ENCODE measurements at places on chromosomes 2 and 18.

GRCh38 chr18:76493213-76494161 is 1.6 kb downstream of the ZNF516 start:
- no peaks in the 10 kb centered on the region for H3K36me3 ChIP-seq
- no peaks in the 10 kb centered on the region for H3K27me3 ChIP-seq
- DNase-seq, result no peak

GRCh38 chr2:144730711-144731110 is 210.8 kb upstream of the ZEB2 start:
- DNase-seq, result no peak
- H3K27ac ChIP-seq, result no peak overlapping the region
- no peaks in the 10 kb centered on the region for H3K36me3 ChIP-seq
- no peak overlapping the region for H3K4me3 ChIP-seq
- no peaks in the 10 kb centered on the region for H3K4me1 ChIP-seq
- no peaks in the 10 kb centered on the region for H3K27me3 ChIP-seq

DNA sequence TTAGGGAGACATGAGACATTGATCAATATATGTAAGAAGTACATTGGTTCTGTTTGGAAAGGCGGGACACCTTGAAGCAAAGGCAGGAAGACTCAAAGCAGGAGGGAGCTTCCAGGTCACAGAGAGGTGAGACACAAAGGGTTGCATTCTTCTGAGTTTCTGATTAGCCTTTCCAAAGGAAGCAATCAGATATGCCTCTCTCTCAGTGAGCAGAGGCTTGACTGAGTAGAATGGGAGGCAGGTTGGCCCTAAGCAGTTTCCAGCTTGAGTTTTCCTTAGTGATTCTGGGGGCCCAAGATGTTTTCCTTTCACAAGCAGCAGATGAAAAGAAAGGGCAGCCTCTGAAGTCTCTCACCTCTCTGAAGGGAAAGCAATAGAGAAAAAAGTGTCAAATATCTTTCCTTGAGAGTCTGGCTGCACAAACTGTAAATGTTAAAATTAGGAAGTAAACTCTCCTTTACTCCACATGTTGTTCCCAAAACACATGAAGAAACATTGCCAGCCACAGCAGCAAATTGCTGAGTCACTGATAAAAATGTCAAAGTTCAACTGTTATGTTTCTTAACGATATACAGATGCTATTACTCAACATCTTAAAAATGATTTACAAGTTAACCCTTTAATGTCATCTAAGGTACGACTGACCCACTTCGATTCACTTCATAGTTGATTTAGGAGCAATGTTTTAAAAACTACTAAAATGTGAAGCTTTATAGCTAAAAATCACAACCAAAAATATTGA is 40.3 kb downstream of the CYB5A start:
- peaks cover 7% of the 10 kb centered on the region for H3K36me3 ChIP-seq
- peak; percentile 36 for DNase-seq
- no peak overlapping the region for H3K4me3 ChIP-seq

- DNase-seq, result no peak
- no peaks in the 10 kb centered on the region for H3K27me3 ChIP-seq
- no peaks in the 10 kb centered on the region for H3K36me3 ChIP-seq
- no peak overlapping the region for H3K27ac ChIP-seq
- no peak overlapping the region for H3K4me3 ChIP-seq
Observed at GRCh38 chr18:70243131-70243929, 37.8 kb upstream of the RTTN start.

- no peak overlapping the region for H3K27ac ChIP-seq
- H3K4me1 ChIP-seq, result no peaks in the 10 kb centered on the region
- H3K36me3 ChIP-seq, result no peaks in the 10 kb centered on the region
Observed at GRCh38 chr2:155913356-155913755, 419.2 kb downstream of the NR4A2 start.

DNA sequence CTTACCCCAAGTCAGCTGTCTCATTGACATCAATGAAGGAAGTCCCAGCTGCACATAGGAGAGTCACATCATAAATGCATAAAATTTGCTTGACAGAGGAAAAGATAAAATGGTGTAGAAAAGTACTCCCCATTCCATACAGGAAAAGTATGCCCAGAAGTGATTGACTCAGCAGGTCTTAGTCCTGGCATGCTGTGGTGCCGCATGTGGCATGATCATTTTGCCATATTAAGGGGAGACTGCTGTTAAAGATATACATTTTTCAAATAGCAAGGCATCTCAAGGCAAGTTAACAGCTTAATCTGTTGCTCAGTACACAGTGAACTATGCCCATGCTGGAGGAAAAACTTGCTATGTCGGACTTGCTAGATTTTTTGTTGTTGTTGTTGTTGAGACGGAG is 8.1 kb downstream of the COPS7B start:
- no peak overlapping the region for H3K4me3 ChIP-seq
- no peak overlapping the region for H3K27ac ChIP-seq

DNA sequence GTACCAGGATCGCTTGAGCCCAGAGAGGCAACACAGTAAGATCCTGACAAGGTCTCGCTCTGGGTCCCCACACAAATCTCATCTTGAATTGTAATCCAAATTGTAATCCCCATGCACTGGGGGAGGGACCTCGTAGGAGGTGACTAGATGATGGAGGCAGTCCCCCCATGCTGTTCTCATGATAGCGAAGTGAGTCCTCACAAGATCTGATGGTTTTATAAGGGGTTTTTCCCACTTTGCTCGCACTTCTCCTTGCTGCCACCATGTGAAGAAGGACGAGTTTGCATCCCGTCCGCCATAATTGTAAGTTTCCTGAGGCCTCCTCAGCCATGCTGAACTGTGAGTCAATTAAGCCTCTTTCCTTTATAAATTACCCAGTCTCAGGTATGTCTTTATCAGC is 46.0 kb upstream of the SERTAD2 start:
- no peak overlapping the region for H3K27ac ChIP-seq
- no peaks in the 10 kb centered on the region for H3K36me3 ChIP-seq
- H3K4me1 ChIP-seq, result peaks cover 3% of the 10 kb centered on the region
- H3K27me3 ChIP-seq, result no peaks in the 10 kb centered on the region
- no peak for DNase-seq

DNA sequence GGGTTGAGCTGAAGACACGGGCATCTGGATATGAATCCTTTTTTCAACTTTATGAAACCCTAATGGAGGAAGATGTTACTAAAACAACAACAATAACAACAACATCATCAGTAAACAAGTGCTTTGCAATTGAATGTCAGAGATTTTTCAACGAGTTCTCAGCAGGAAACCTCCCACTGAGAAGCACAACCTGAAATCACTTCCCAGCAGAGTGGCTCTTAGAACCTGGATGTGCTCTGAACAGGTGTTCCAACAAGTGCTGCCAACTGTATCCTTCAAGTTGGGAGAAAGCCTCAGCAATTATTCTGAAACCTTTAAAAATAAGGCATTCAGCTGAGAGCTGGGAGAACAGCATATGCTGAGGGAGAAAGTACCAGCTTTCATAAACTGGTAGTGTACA is 1622.7 kb upstream of the CELF4 start:
- H3K36me3 ChIP-seq, result no peaks in the 10 kb centered on the region
- no peaks in the 10 kb centered on the region for H3K4me1 ChIP-seq
- no peak overlapping the region for H3K27ac ChIP-seq
- no peaks in the 10 kb centered on the region for H3K27me3 ChIP-seq

- H3K27me3 ChIP-seq, result peaks cover 23% of the 10 kb centered on the region
- DNase-seq, result no peak
- no peaks in the 10 kb centered on the region for H3K36me3 ChIP-seq
- H3K27ac ChIP-seq, result no peak overlapping the region
Observed at GRCh38 chr2:96156011-96156820, 11.0 kb upstream of the DUSP2 start.

- DNase-seq, result no peak
- H3K4me1 ChIP-seq, result peaks cover 34% of the 10 kb centered on the region
- no peak overlapping the region for H3K4me3 ChIP-seq
- peak overlapping the region; percentile 72 for H3K27ac ChIP-seq
- H3K36me3 ChIP-seq, result no peaks in the 10 kb centered on the region
Observed at GRCh38 chr2:189411860-189412259, 29.4 kb upstream of the WDR75 start.

- peak overlapping the region; percentile 58 for H3K27ac ChIP-seq
- peaks cover 45% of the 10 kb centered on the region for H3K4me1 ChIP-seq
- DNase-seq, result no peak
- no peaks in the 10 kb centered on the region for H3K27me3 ChIP-seq
- H3K36me3 ChIP-seq, result no peaks in the 10 kb centered on the region
- no peak overlapping the region for H3K4me3 ChIP-seq
Observed at GRCh38 chr2:158841850-158842249, 46.7 kb downstream of the DAPL1 start.

- DNase-seq, result no peak
- no peaks in the 10 kb centered on the region for H3K36me3 ChIP-seq
- peaks cover 16% of the 10 kb centered on the region for H3K4me1 ChIP-seq
- no peak overlapping the region for H3K27ac ChIP-seq
Observed at GRCh38 chr2:144140891-144141290, 379.0 kb downstream of the ZEB2 start.

DNA sequence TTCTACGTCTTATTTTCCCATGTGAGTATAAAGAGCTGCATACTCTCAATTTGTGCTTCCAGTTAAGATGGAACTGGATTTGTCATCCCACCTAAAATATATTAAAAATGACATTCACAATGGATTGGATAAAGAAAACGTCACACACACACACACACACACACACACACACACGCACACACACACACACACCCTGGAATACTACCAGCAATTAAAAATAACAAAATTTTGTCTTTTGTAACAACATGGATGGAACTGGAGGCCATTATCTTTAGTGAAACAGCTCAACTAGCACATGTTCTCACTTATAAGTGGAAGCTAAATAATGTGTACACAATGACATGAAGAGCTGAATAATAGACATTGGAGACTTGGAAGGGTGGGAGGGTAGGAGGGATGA is 3.8 kb upstream of the QPCT start:
- H3K4me3 ChIP-seq, result no peak overlapping the region
- H3K4me1 ChIP-seq, result peaks cover 4% of the 10 kb centered on the region
- H3K27me3 ChIP-seq, result no peaks in the 10 kb centered on the region
- no peak overlapping the region for H3K27ac ChIP-seq
- no peak for DNase-seq

GRCh38 chr18:8400825-8401224 is 208.4 kb upstream of the RAB12 start:
- H3K4me1 ChIP-seq, result no peaks in the 10 kb centered on the region
- H3K27ac ChIP-seq, result no peak overlapping the region
- DNase-seq, result no peak
- H3K4me3 ChIP-seq, result no peak overlapping the region
- H3K27me3 ChIP-seq, result no peaks in the 10 kb centered on the region
- peaks cover 55% of the 10 kb centered on the region for H3K36me3 ChIP-seq

DNA sequence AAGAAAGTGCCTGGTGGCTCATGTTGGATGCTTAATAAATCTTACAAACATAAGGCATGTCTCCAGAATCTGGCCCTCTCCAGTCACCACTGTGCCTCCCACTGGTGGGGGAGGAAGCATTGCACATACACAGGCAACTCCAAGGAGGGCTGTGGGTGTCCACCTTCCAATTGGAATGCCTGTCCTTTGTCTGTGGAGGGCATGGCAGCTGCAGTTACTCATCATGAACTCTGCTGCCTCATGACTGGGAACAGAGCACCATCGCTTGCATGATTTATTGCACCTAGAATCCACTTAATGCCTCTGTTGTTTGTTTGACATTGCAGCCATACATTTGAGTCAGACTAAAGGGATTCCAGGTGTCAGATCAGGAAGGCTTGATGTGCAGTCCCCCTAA is 278.9 kb downstream of the PRKCE start:
- H3K27me3 ChIP-seq, result no peaks in the 10 kb centered on the region
- no peaks in the 10 kb centered on the region for H3K36me3 ChIP-seq
- DNase-seq, result no peak
- H3K27ac ChIP-seq, result no peak overlapping the region
- no peak overlapping the region for H3K4me3 ChIP-seq

- no peaks in the 10 kb centered on the region for H3K36me3 ChIP-seq
- no peak for DNase-seq
- H3K27me3 ChIP-seq, result no peaks in the 10 kb centered on the region
- no peak overlapping the region for H3K4me3 ChIP-seq
- H3K4me1 ChIP-seq, result peaks cover 31% of the 10 kb centered on the region
Observed at GRCh38 chr2:160411167-160411566, 82.4 kb downstream of the RBMS1 start.

DNA sequence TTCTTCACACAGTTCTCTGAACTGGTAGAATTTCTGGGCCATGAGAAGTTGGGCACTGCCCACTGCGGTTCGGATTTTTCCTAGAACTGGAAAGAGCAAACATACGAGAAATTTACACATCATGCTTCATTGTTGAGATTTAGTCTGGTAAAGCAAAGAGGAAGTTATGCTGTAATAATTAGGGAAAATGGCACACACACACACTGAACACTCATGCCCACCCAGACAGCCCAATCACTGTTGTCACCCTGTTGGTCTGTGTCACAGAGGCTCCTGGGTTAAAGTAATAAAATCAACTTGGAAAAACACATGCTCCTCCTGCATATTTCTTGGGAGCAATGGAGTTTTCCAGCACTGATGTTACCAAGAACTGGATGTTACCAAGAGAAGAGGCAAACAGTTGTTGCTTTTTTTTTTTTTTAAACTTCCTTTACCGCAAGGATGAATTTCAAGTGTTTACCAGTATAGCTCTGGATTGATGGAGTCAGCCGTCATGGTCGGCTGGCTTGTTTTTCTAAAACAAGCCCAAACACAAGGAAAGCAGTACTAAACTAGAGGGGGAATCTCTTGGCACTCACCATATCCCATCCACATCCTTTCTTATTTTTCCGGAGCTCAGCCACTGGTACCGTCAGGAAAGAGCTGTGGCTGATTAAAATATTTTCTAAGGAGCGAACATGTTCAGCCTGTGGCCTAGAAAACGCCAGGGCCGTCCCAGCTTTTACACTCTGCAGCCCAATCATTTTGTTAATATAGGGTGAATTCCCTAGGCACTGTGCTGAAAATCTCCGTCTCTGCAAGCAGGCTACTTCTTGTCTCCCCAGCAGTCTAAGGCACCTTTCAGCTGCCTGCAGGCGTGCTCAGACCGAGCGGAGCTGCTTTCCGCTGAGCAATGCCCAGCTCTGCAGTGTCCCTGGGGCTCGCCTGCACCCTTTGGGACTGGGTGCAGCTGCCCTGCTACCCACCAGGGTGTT is 58.9 kb downstream of the TGIF1 start:
- no peaks in the 10 kb centered on the region for H3K36me3 ChIP-seq
- DNase-seq, result no peak
- H3K4me3 ChIP-seq, result no peak overlapping the region
- no peaks in the 10 kb centered on the region for H3K4me1 ChIP-seq
- no peaks in the 10 kb centered on the region for H3K27me3 ChIP-seq
- H3K27ac ChIP-seq, result no peak overlapping the region

DNA sequence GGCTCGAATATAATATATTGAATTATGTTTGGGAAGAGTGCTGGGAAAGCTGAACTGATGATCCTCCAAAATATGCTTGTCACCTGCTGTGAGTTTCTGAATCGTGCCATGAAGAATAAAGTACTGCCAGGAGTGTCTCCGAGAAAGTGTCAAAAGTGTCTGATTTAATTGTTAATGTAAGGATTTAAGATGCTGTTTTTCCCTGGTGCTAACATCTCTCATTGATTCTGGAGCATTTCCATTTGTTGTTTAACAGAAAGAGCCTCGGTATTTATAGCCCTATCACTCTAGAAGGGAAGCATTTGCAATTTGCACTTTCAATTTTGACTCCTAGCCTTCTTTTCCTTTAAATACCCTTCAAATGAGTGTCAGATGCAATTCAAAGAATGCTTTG is 342.2 kb downstream of the RND3 start:
- DNase-seq, result no peak
- no peak overlapping the region for H3K4me3 ChIP-seq
- no peaks in the 10 kb centered on the region for H3K36me3 ChIP-seq
- H3K4me1 ChIP-seq, result no peaks in the 10 kb centered on the region

All from tibial artery (tissue), 4 donors.